Activated CD8-positive, alpha-beta T cell treated with anti-CD3 and anti-CD28 coated beads, Interleukin-2, amount 10 ng/mL, durations not matched to agents 7 days and 5 days (primary cell): ENCODE measurements at places on chromosomes 1 and 21. TPM values are rescaled to one million over a fixed set of nuclear protein-coding genes. Genes with fewer than 3 reads are reported as not detected.

GRCh38 chr1:49051647-49052046 lies 275.0 kb upstream of the BEND5 start:
- no peak overlapping the region for H3K4me3 ChIP-seq
- DNase-seq = no peak
- no peaks in the 10 kb centered on the region for H3K27me3 ChIP-seq

The SIK1 gene
- 30.1 TPM for total RNA-seq

DNA sequence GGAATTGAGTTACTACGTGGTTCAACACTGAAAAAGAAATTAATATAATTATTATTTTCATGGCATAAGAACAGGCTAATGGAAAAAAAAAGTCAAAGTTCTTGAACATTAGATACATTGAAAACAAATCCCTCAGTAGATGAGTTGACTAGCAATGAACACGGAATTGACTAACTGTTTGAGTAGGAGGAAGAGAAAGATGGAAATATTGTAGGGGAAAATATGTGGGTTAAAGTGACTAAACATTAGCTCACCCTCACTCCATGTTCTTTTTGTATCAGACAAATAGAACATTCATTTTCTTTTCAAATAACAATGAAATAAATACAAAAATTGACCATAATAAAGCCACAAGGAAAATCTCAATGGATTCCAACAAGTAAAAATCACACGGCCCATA lies 84.3 kb downstream of the KCNK2 start:
- no peak for DNase-seq
- H3K27me3 ChIP-seq = no peaks in the 10 kb centered on the region
- no peaks in the 10 kb centered on the region for H3K4me1 ChIP-seq

DNA sequence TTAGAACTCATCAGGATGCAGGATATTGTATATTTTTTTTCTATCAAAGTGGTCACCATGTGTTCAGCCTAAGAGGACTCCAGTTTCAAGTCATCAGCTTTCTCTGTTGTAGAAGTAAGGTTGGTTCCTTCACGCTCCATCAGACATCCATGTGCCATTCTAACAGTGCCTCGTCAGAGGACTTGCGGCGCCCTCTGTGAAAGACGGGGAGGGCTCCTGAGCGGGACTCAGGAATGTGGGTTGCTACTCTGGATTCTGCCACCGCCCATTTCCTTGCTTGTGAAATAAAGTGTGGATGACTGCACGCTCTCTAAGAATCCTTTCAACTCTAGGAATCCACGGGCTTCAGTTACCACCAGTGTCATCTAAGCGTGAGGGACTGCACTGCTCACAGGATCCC lies 593.5 kb downstream of the KIF26B start:
- peaks cover 6% of the 10 kb centered on the region for H3K36me3 ChIP-seq
- DNase-seq = no peak
- no peaks in the 10 kb centered on the region for H3K4me1 ChIP-seq
- H3K27ac ChIP-seq = no peak overlapping the region

DNA sequence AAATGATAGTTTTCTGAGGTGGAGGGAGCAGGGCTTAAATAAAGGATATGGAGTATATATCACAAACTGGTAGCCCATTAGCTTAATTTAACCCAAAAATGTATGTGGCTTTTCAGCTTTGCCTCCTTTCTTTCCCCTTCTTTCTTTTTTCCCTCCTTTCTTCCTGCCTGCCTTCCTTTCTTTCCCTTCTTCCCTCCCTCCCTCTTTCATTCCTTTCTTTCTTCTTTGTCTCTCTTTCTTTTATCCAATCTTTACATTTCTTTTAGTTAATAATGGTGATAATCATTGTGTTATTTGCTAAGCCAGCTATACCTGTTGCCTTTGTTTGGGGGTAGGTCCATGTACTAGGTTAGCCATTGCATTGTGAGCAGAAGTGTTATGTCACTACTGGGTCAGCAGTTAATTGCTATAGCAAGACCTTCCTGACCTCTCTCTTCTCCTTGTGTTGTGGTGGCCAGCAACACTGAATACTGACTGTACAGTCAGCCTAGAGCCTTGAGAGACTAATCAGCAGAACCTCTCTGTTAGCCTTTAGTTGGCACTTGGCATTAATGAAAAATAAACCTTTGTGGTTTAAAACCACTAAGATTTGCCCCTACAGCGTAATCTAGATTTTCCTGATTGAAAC lies 5.1 kb downstream of the GORAB start:
- no peak overlapping the region for H3K4me3 ChIP-seq
- H3K4me1 ChIP-seq = peaks cover 3% of the 10 kb centered on the region
- DNase-seq = no peak
- H3K36me3 ChIP-seq = peaks cover 40% of the 10 kb centered on the region

GRCh38 chr1:81498471-81499462 lies 302.0 kb upstream of the ADGRL2 start:
- no peak overlapping the region for H3K27ac ChIP-seq
- no peak overlapping the region for H3K4me3 ChIP-seq
- DNase-seq = no peak
- H3K4me1 ChIP-seq = no peaks in the 10 kb centered on the region

The SNAP47 gene
- total RNA-seq = 25.3 TPM

The ACOT11 gene
- 1.6 TPM for total RNA-seq

DNA sequence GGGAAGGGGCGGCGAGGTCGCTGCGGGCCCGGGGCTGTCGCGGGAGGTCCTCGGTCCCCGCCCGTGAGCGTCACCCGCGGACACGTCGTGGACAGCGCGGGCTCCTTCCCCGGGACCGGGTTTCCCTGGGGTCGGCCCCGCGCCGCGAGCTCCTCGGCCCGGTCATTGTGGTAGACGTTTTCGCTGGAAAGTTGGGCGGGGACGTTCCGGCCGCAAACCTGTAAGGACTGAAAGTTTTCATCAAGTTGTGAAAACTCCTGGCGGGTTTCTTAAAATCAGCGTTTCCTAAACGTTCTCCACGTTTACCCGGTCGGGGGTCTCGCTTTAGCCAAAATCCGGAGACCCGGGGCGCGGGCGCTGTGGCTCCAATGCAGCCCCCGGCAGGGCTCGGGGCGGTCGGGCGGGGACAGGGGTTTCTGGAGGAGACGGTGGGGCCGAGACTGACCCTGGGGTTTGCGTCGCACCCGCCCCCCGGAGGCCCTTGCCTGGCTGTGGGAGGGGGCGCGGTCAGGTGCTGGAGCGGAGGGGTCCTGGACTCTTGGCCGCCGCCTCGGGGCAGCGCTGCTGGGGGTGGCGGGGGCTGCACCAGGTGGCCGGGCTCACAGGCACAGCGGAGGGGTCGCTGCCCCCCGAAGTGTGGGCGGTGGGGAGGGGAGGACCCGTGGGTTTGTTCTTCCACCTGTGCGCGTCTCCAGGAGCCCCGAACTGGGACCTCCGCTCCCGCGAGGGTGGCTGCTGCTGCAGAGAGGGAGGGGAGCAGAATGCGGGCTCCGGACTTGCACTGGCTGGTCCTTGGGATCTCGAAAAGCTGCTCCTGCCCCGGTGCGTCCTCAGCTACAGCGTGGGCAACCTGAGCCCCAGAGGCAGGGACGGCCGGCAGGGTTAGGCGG lies 827 bp downstream of the PRKCZ start:
- H3K27me3 ChIP-seq = peaks cover 14% of the 10 kb centered on the region
- H3K4me3 ChIP-seq = peak overlapping the region; percentile 62
- H3K36me3 ChIP-seq = no peaks in the 10 kb centered on the region

DNA sequence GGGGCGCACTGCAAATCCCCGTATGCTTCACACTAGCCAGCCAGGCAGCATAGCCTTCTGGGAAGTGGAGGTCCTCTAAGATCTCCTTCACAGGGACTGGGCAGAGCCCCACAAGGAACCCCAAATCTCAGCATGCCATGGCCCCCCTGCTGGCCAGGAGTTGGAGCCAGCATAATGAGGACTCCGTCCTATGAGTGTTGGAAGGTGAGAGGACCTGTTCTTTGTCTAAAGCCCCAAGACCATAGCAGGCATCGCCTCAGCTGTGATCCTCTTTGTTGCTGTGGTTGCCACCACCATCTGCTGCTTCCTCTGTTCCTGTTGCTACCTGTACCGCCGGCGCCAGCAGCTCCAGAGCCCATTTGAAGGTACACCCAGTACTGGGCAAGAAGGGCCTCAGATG lies 1.5 kb downstream of the SHISA4 start:
- H3K4me3 ChIP-seq = no peak overlapping the region
- DNase-seq = no peak
- peaks cover 9% of the 10 kb centered on the region for H3K4me1 ChIP-seq

DNA sequence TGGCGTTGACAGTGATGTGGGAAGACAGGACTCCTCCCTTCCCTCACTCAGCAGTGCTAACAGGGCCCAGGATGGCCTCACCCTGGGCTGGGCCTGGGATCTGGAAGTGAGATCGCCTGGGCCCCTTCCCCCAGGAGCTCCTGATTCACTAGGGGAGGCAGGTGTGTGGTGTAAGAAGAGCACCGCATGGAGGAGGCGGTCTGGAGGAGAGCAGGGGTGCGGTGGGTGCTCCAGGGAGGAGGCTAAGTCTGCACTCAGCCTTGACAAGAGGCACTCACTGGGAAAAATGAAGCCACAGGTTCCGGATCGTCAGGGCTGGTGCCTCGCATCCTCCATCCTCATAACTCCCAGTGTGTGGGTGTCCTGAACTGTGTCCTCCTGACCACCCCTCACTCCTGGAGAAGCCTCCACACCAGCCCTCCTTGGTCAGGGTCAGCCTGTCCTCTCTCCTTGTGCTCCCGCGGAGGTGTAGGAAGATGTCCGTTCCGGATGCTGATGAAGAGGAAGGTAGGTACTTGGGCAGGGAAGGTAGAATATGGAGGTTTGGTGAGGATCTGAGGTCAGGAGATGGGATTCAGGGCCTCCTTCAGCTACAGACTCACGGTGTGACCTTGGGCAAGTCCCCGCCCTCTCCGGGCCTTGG lies 142.1 kb upstream of the WNT4 start:
- H3K4me3 ChIP-seq = no peak overlapping the region
- peaks cover 12% of the 10 kb centered on the region for H3K27me3 ChIP-seq
- no peaks in the 10 kb centered on the region for H3K36me3 ChIP-seq

- H3K36me3 ChIP-seq = no peaks in the 10 kb centered on the region
- no peak overlapping the region for H3K27ac ChIP-seq
- peaks cover 20% of the 10 kb centered on the region for H3K4me1 ChIP-seq
These were observed 3.3 kb downstream of the RIMS3 start for GRCh38 chr1:40662151-40662550.

GRCh38 chr1:98385652-98386051 lies 275.9 kb upstream of the SNX7 start:
- peaks cover 10% of the 10 kb centered on the region for H3K36me3 ChIP-seq
- H3K4me3 ChIP-seq = no peak overlapping the region
- DNase-seq = no peak
- peaks cover 24% of the 10 kb centered on the region for H3K27me3 ChIP-seq
- no peak overlapping the region for H3K27ac ChIP-seq

- H3K27ac ChIP-seq = no peak overlapping the region
- H3K27me3 ChIP-seq = no peaks in the 10 kb centered on the region
- no peak overlapping the region for H3K4me3 ChIP-seq
- peaks cover 38% of the 10 kb centered on the region for H3K36me3 ChIP-seq
- no peak for DNase-seq
These were observed 26.5 kb downstream of the HMGCS2 start for GRCh38 chr1:119742202-119742601.

GRCh38 chr1:31198600-31198999 lies 41.1 kb downstream of the NKAIN1 start:
- no peak overlapping the region for H3K27ac ChIP-seq
- H3K36me3 ChIP-seq = no peaks in the 10 kb centered on the region
- H3K4me3 ChIP-seq = no peak overlapping the region
- H3K27me3 ChIP-seq = peaks cover 4% of the 10 kb centered on the region
- no peaks in the 10 kb centered on the region for H3K4me1 ChIP-seq

DNA sequence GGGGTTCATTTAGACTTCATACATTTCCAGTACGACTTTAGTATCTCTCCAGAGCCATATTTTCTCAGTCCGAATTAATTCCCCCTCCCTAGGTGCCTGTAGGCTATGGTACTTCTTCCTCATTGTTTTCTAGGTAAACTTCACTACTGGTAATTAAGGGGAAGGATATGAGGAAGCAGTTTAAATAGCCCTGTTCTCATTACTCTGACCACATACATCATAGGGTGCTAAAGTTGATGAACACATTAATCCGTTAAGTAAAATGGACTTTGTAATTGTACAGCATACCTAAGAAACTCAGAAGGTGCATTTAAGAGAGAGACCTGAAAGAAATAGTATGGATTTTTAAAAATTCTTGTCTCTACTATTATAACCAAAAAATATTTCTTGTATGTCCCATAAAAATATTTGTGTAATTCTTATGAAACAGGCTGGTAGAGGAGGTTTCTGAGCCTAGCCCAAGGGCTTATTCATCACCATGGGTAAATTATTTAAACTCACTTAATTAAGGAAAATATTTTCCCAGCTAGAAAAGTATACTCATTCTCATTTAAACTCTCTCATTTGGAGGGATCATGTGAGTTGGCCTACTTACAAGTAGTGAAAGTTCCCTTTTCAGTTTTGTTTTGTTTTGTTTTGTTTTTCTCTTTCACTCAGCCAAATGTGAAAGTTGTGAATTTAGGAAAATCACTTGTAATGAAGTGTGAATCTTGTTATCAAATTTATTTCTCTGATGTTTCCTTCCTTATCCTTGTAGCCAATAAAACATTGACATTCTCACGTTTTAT lies 2.0 kb downstream of the PRMT6 start:
- no peak for DNase-seq
- H3K4me1 ChIP-seq = peaks cover 26% of the 10 kb centered on the region
- peaks cover 27% of the 10 kb centered on the region for H3K36me3 ChIP-seq
- no peaks in the 10 kb centered on the region for H3K27me3 ChIP-seq
- H3K27ac ChIP-seq = peak overlapping the region; percentile 45
- peak overlapping the region; percentile 93 for H3K4me3 ChIP-seq

DNA sequence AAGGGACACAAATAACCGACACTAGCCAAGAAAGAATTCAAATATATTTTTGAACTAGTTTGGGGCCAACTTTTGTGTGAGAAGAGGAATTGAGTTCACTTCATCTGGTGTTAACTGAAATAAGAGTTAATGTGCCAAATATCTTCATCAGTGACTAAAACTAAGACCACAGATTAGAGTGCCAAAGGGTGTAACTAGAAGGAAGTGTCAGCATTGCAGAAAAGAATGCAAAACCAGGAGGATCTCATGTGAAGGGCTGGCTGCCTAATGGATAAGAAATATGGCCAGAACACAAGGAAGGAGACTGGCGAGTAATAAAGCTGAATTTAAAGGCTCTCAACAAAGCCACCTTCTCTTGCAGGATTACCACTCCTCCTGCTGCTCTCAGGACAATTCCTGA lies 61.8 kb upstream of the LRRC8D start:
- peaks cover 8% of the 10 kb centered on the region for H3K36me3 ChIP-seq
- DNase-seq = no peak
- peak overlapping the region; percentile 66 for H3K27ac ChIP-seq
- H3K27me3 ChIP-seq = no peaks in the 10 kb centered on the region

The RHBDL2 gene
- not detected for total RNA-seq

- no peaks in the 10 kb centered on the region for H3K4me1 ChIP-seq
- DNase-seq = no peak
These were observed 47.2 kb upstream of the PRMT6 start for GRCh38 chr1:107009281-107009680.

The C1orf232 gene
- total RNA-seq = not detected

The EDARADD gene
- 1.2 TPM for total RNA-seq

GRCh38 chr1:110529011-110529410 lies 10.0 kb upstream of the KCNA10 start:
- H3K4me1 ChIP-seq = peaks cover 1% of the 10 kb centered on the region
- H3K27me3 ChIP-seq = peaks cover 16% of the 10 kb centered on the region
- H3K36me3 ChIP-seq = no peaks in the 10 kb centered on the region
- H3K4me3 ChIP-seq = no peak overlapping the region

- H3K4me3 ChIP-seq = no peak overlapping the region
- no peak for DNase-seq
- H3K27ac ChIP-seq = no peak overlapping the region
- peaks cover 6% of the 10 kb centered on the region for H3K4me1 ChIP-seq
- H3K27me3 ChIP-seq = peaks cover 5% of the 10 kb centered on the region
These were observed 9.9 kb downstream of the TP73 start for GRCh38 chr1:3662080-3662671.

The DISC1 gene
- total RNA-seq = 12.6 TPM
